Activated effector memory CD4-positive, alpha-beta T cell treated with Interleukin-2 at 50 U/mL for 16 hours (primary cell): ENCODE measurements at places on chromosomes 3 and 15.

GRCh38 chr3:149174901-149175300 lies 45.5 kb downstream of the HPS3 start:
- DNase-seq = no peak

- DNase-seq = no peak
These were observed 59.2 kb downstream of the TBL1XR1 start for GRCh38 chr3:177137774-177138705.

DNA sequence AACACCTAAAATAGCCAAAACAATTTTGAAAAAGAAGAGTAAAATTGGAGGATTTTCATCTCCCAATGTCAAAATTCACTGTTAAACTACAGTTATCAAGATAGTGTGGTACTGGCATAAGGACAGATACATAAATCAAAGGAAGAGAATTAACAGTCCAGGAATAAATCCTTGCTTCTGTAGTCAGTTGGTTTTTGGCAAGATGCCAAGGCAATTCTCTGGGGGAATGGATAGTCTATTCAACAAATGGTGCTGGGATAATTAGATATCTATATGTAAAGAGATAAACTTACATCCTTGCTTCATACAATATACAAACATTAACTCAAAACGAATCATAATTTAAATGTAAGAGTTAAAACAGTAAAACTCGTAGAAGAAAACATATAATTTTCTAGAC lies 57.9 kb upstream of the SELENOK start:
- DNase-seq = no peak

GRCh38 chr15:71392861-71393283 lies 277.6 kb downstream of the THSD4 start:
- no peak for DNase-seq

DNA sequence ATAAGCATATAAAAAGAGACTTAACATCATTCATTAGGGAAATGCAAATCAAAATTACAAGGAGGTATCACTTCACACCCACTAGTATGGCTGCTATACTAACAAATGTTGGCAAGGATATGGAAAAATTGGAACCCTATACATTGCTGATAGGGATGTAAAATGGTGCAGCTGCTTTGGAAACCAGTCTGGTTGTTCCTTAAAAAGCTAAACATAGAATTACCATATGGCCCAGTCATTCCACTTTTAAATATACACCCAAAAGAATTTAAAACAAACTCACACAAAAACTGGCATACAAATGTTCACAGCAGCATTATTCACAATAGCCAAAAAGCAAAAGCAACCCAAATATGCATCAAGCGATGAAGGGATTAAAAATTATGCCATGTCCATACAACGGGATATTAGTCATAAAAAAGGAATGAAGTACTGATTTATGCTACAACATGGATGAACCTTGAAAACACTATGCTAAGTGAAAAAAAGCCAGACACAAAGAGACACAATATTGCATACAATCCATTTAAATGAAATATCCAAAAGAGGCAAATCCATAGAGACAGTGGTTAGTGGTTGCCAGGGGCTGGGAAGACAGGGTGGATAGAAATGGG lies 118.3 kb downstream of the OSBPL10 start:
- DNase-seq = no peak

DNA sequence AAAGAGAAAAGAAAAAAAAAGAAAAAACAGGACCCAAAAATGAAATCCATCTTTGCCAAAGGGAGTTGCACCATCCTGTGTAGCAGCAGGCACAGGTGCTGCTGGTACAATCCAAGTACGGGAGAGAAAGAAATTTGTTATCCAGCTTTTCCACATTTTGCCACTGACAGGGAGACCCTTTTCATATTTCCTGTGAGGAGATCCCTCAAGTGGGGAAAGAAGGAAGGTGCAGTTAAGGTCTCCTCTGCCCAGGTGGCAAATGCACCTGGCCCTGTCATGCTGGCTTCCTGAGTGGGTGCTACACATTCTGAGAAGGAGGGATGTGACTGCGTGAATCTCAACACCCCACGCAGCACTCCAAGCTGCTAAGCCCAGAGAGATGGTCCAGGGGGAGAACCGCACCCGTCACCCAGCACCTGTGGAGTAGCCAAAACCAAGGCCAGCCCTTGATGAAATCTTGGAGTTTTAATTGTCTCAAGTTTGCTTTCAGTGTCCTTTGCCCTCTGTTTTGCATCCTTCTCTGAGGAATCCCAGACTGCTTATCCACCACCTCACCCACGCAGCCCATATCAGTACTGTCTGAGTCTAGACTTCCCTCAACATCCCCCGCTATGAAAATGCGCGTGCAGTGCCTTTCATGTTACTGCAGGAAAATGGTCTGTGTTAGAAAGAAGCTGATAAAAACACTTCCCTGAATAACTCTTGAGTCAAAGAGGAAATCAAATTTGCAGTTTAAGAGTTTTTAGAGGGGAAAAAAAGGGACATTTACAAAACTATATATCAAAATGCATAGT lies 141.9 kb upstream of the THBS1 start:
- no peak for DNase-seq

DNA sequence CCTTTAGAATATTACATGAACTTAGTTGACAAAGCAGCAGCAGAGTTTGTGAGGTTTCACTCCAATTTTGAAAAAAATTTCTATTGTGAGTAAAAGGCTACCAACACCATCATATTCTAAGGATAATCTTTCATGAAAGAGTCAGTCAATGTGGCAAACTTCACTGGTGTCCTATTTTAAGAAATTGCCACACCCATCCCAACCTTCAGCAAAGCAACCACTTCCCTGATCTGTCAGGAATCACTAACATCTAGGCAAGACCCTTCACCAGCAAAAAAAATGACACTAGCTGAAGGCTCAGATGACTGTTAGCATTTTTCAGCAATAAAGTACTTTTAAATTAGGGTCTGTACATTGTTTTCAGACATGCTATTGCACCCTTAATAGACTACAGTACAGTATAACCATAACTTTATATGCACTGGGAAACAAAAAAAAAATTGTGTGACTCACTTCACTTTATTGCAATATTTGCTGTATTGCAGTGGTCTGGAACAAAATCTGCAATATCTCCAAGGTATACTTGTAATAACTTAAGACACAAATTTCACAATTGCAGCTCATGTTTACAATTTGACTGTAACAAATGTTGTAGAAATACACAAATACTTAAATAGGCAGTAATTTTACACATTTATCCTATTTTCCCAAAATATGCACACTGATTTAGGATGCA lies 38.9 kb upstream of the ALCAM start:
- DNase-seq = no peak

DNA sequence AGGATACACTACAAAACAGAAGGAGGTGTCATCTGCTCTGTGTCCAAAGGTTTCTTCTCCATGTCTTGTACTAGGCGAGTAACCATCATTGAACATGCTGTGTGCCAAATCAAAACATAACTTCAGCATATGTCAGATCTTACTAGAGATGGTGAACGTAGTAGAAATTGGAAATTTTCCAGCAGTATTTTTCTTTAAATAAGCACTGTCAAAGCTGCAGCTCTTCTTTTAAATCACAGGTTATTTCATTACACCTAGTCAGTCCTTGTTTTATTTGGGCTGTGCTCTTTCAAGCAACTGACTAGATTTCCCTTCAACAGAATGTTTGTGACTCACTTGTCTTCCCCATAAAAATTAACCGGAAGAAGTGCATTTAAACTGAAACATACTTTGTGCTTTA lies 46.5 kb downstream of the MSL2 start:
- DNase-seq = no peak

GRCh38 chr3:153144071-153144470 lies 18.0 kb upstream of the RAP2B start:
- DNase-seq = no peak
